G401 (cell line): ENCODE measurements at places on chromosomes 1 and 21. TPM values are rescaled to one million over a fixed set of nuclear protein-coding genes. Genes with fewer than 3 reads are reported as not detected.
A peak's percentile ranks its signal among the peaks of the same experiment; 100 is the strongest.

DNA sequence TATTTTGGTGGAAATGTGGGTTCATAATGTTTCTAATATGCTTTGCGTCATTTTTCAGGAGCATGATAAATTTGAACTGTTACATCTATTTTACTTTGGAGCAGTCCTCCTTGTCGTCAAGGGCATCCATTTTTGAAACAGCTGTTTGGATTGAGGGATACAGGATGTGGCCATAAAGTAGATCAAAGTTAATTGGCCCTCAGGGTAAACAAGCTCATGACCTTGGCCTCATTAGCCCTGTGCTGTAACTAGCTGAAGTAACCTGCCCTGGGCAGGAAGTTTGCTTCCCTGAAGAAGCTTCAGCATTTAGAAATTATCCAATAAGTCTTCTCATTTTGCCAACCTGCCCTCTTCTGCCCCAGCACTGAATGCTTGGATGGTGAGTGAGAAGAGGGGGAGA, 24.8 kb upstream of the RGL1 start:
- DNase-seq, result no peak

DNA sequence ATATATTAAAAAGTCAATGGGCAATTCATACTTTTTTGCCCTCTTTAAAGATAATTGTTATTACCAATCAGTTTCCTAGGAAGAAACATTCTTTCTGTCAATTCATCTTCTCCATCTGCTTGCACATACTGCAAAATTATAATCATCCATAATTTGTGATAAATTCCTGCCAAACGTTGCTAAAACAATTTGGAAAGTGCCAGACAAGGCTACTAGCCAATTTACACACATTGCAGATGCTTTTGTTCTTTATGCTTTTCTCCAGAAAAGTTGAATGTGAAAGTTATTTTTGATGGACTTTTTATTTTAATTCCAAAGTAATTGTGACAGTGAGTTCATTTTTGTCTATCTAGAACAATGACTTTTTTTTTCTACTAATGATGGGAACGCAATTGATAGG, 992.8 kb upstream of the ADGRL2 start:
- DNase-seq, result no peak

DNA sequence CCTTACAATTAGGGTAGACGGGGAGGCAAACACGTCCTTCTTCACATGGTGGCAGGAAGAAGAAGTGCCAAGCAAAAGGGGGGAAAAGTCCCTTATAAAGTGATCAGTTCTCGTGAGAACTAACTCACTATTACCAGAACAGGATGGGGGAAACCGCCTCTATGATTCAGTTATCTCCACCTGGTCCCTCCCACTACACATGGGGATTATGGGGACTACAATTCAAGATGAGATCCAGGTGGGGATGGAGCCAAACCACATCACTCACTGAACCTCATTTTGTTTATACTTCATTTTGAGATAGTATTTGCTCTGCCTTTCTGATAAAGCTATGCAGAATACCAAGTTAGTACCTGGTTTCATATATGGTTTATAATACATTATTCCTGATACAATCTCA, 26.5 kb downstream of the APP start:
- no peak for DNase-seq

GRCh38 chr1:212228591-212229119, 56.6 kb upstream of the PPP2R5A start:
- no peak for DNase-seq

DNA sequence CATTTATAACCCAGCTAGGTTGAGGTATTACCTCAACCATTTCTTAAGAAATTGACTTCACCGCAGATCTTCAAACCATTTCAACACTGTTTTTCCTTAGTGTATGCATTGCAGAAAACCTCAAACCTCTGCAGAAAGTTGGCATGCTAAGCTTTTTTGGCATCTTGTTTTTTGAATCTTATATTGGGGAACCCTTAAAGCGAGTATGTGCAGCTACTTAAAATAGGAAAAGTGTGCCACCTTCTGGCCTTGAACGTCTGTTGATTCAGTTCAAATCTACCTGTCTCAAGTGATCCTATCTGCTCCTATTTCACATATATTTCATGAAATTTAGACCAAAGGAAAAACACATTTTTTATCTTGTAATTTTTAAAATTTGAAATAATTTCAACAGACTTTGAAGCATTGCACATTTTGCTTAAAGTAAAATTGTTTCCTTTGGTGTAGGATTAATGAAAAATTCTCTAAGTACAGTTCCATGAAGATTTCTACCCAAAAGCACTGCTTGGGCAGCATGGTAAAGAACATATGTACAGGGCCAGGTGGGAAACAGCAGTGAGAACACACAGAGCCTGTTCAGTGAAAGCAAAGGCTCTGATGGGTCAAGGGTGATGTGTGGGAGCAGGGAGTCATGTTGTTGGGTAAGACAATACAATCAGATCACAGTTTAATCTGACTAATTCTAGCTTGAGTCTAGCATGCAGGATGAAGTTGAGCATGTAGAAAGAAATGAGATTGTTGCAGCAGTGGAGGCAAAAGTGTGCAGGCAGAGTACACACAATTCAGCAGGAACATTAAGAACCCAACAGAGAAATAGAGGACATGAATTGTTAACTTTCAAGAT, 17.2 kb downstream of the HENMT1 start:
- peak; percentile 91 for DNase-seq

SEMA4A gene
- 1.8 and 2.0 TPM in 2 replicates for total RNA-seq
